Activated CD4-positive, alpha-beta memory T cell treated with anti-CD3 and anti-CD28 coated beads for 36 hours (primary cell): ENCODE measurements at places on chromosomes 4 and X. TPM values are rescaled to one million over a fixed set of nuclear protein-coding genes. Genes with fewer than 3 reads are reported as not detected.

GRCh38 chr4:17013382-17014006 lies 115.0 kb upstream of the LDB2 start:
- no peaks in the 10 kb centered on the region for H3K4me1 ChIP-seq
- H3K27me3 ChIP-seq = no peaks in the 10 kb centered on the region

- no peak overlapping the region for H3K27ac ChIP-seq
These were observed 24.6 kb upstream of the MOB1B start for GRCh38 chr4:70877556-70877955.

DNA sequence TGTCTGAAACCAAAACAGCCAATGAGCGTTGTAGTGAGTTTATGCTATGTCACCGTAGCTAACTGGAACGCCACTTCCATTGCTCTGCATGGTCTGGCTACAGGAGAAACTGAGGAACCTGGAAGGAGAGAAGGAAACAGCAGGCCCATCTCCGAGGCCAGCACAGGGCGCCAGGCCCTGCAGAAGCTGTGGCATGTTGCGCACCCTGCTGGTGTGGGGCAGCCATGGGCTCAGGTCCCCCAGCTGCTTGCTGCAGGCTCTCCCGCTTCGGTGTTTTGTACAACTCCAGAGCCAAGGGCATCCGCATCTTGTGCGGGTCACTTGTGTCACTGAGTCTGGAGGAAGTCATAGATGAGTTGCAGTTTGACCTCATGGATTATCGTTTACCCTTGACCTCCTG lies 89.2 kb downstream of the AFAP1 start:
- peak overlapping the region; percentile 51 for H3K27ac ChIP-seq
- H3K4me3 ChIP-seq = no peak overlapping the region
- H3K27me3 ChIP-seq = no peaks in the 10 kb centered on the region
- peaks cover 34% of the 10 kb centered on the region for H3K36me3 ChIP-seq
- DNase-seq = no peak

Gene PCDH7
- total RNA-seq = not detected

DNA sequence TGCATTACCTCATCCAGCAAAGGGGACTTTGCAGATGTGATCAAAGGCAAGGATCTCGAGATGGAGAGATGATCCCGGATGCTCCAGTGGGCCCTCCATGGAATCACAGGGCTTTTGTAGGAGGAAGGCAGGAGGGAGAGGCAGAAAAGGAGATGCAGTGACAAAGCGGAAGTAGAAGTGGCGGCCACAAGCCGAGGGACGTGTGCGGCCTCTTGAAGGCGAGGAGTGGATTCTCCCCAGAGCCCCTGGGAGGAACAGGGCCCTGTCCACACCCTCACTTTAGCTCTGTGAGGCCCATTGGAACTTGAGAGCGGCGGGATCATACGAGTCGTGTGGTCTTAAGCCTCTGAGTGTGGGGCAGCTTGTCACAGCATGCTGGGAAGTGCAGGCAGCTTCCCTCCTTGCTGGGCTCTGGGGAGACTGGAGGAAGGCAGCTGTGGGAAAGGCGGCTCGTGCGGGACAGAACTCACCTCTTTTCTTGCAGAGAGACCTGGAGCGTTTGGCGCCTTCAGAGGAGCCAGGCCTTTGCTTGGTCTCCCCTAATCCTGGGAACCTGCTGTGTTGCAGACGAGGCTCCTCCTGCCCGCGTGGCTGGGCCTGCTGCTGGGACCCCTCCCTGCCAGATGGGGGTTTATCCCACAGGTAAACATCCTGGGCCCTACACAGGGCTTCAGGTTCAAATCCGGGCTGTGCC lies 10.2 kb downstream of the SH3TC1 start:
- no peak for DNase-seq
- no peak overlapping the region for H3K4me3 ChIP-seq
- no peak overlapping the region for H3K27ac ChIP-seq
- H3K36me3 ChIP-seq = peaks cover 1% of the 10 kb centered on the region
- H3K27me3 ChIP-seq = no peaks in the 10 kb centered on the region

DNA sequence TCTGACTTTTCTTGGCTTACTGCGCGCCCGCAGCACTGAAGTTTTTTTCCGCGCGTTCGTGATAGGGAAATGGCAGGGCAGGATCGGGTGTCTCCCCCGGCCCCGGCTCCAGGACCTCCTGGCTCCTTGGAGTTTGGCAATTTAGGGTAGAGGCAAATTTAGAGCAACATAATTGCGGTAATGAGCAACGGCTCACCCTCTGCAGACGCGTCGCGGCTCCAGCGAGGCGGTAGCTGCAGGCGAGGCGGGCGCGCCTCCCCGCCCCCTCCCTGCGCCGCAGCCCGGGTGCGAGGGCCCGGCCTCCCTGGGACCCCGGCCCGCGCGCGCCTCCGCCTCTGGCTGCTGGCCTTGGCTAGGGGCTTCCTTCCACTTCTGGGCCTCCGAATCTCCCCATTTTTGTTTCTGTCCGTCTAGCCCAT lies 6.2 kb downstream of the MSX1 start:
- DNase-seq = no peak
- H3K27me3 ChIP-seq = peaks cover 77% of the 10 kb centered on the region
- H3K4me1 ChIP-seq = peaks cover 27% of the 10 kb centered on the region

- H3K36me3 ChIP-seq = no peaks in the 10 kb centered on the region
- no peaks in the 10 kb centered on the region for H3K27me3 ChIP-seq
- no peak overlapping the region for H3K4me3 ChIP-seq
- no peak overlapping the region for H3K27ac ChIP-seq
These were observed 9.9 kb upstream of the MOB1B start for GRCh38 chr4:70892086-70892769.

GRCh38 chr4:28073860-28074555 lies 1213.4 kb downstream of the STIM2 start:
- no peaks in the 10 kb centered on the region for H3K4me1 ChIP-seq
- DNase-seq = no peak
- H3K27me3 ChIP-seq = no peaks in the 10 kb centered on the region
- H3K36me3 ChIP-seq = no peaks in the 10 kb centered on the region
- no peak overlapping the region for H3K27ac ChIP-seq
